CD4-positive, alpha-beta T cell (primary cell): ENCODE measurements at places on chromosomes 7 and 10.

DNA sequence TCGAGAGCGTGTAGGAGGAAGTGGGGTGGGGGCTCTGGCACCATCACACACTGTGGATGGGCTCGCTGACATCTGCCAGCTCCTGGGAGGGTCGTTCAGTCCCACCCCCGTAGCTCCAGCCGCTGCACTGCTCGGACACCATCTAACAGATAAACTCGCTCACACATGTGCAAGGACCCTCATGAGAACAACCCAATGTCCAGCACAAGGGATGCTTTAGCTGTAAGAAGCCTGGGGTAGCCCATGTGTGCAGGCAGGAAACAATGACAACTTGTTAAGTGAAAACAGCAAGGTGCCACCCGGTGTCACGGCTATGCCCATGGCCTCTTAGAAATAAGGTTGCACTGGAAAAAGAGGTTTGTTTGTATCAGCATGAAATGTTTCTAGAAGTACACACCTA is 14.1 kb downstream of the OGDHL start:
- no peak for DNase-seq

DNA sequence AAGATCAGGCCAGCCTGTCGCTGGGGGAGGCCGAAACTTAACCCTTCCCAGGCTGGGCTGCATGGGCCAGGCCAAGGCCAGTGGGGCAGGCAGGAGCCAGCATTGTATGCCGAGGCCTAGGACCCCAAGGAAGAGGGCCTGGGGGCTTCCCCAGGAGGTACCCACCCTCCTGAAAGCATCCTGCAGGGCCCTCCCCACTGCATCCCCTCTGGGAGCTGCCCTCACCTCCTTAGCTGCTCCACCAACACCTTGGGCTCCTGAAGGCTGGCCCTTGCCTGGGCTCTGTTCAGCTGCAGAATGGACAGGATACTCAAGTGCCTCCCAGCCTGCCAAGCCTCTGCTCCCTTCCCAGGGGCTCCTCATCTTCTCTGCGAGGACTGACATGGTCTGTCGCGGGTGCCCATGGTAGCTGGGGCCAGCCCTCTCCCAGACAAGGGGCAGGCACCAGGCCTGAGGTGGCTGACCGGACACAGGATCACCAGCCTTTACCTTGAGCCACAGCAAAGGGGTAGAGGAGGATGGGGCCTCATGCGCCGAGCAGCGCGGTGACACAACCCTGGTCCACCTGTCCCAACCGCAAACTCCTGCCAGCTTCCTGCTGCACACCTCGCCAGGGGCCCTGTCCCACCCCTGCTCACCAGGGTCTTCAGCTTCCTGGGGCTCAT is 94.2 kb downstream of the MICALL2 start:
- DNase-seq, result no peak

DNA sequence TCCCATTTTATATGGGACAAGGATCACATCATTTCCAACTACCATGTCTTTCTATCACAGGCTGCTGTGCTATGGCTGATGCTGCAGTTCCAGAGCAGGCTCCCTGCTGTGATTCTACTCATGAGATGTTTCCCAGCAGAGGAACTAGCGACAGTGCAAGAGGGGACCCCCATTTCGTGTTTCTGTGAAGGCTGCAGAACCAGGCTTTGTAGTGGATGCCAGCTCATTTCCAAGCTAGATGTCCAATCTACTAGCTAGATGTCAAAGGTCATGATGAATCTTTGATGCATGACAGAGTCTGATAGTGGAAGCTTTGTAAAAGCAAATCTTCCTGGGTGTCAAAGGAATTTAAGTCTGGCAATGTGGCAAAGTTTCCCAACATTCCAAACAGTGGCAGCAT is 21.2 kb upstream of the MYO3A start:
- DNase-seq, result no peak

DNA sequence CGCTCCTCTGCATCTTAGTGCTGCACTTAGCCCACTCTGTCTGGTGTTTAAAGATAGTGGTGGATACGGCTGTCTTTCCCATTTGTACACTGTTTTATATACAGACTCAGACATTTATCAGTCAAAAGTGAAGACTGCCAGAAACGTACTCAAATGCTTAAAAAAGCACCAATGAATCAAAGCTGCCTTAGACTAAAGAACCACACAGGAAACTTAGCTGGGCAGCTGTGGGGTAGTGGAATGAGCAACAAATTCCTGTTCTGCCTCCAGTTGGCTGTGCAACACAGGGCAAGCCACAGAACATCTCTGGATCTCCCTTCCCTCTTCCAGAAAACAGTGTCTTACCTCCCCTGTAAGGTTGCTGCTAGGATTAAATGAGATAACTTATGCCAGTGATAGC is 76.0 kb downstream of the ATXN7L1 start:
- no peak for DNase-seq
